ENCODE measurements at places on chromosomes 12 and 14.

GRCh38 chr12:3117144-3117581 is 40.0 kb downstream of the TSPAN9 start:
- no peak for DNase-seq

GRCh38 chr14:49212721-49213120 is 373.5 kb downstream of the RPS29 start:
- no peak for DNase-seq

DNA sequence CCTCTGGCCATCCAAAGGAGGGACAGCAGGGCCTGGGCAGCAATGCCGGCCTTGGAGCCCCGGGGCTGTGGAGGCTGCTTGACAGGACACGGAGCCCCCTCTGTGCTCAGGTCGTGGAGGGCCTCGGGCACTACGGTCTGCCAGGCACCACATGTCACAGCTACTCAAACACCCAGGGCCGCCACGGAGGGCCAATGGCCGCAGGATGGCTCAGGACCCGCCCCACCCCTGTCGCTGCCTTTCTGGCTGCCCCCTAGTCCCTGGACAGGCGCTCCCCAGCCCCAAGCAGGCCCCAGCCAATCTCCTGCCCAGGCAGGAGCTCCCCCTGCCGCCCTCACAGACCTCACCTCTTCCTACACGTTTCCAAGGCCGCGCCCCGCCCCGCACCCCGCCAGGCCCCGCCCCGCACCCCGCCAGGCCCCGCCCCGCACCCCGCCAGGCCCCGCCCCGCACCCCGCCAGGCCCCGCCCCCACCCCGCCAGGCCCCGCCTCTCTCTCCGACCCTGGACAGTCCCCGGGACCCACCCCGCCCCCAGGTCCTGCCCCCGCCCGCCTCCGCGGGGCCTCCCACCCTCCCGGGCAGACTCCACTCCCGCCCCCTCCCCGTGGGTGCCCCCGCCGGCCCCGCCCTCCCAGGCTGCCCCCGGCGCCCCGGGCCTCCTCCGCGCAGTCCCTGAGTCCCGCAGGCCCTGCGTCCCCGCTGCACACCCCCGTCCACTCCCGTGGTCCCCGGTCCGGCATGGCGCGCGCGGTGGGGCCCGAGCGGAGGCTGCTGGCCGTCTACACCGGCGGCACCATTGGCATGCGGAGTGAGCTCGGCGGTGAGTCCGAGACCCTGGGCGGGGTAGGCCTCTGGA is at the start of gene ASPG:
ASPG (plus strand) TSS at position 669 of the 857 bp plus-strand sequence; CDS start at position 740, 71 bp downstream.
- DNase-seq = no peak

DNA sequence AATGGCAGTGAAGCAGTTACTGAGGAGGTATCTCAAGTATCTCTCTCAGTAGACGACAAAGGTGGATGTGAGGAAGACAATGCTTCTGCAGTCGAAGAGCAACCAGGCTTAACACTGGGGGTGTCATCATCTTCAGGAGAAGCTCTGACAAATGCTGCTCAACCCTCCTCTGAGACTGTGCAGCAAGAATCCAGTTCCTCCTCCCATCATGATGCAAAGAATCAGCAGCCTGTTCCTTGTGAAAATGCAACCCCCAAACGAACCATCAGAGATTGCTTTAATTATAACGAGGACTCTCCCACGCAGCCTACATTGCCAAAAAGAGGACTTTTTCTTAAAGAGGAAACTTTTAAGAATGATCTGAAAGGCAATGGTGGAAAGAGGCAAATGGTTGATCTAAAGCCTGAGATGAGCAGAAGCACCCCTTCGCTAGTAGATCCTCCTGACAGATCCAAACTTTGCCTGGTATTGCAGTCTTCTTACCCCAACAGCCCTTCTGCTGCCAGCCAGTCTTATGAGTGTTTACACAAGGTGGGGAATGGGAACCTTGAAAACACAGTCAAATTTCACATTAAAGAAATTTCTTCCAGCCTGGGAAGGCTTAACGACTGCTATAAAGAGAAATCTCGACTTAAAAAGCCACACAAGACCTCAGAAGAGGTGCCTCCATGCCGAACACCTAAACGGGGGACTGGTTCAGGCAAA is 216.6 kb downstream of the AKAP6 start:
- no peak for DNase-seq

DNA sequence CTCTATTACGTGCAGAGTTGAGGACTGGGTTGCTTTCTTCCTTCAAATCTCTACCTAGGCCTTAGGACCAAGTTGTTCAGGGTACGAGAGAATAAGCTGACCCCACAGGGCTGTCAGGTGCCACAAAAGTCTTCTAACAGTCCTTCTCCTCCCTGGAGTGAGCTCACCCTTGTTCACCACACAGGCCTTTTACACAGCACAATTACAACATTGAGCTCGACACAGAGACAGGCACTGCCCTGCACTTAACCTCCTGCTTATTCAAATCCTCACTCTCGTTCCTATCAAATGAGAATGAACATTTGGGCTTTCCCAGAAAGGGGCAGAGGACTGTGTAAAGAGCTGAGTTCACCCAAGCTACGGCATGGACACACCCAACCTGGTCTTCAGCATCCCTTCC is 2.4 kb downstream of the GALNT6 start:
- no peak for DNase-seq

DNA sequence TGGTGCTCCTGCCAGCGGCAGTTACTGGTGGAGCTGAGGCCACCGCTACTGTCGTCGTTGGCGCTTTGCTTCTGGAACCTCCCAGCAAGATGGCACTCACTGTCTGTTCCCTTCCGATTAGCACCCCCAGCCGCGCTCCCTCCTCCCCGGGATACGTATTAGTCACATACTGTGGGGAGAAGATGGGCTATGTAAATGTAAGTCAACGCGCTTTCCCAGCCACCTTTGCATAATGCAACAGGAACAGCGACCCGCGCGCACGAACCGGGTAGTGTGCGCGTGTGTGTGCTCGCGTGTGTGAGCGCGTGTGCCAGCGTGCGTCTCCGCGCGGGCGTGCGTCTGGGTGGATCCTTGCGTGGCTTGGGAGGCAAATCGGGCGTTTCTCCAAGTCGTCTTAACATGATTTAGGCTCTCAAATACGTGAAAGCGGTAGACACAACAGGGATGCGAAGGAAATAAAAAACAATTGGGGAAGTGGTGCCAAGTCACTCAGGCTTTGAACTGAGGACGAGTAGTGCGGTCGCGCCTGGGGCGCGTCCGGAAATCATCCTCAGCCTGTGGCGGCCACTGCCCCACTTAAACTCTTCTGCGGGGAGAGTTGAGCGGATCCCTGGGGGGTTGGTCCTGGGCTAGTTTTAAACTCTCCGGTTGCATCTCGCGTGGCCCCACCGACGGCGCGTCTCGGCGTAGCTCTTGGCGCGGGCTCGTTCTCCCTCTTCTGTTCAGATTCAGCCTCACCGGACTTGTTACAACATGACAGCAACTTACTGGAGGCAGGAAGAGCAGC is 1.8 kb downstream of the FLRT2 start:
- DNase-seq = no peak

GRCh38 chr14:93332397-93332852 is 411 bp downstream of the BTBD7 start:
- DNase-seq = no peak

DNA sequence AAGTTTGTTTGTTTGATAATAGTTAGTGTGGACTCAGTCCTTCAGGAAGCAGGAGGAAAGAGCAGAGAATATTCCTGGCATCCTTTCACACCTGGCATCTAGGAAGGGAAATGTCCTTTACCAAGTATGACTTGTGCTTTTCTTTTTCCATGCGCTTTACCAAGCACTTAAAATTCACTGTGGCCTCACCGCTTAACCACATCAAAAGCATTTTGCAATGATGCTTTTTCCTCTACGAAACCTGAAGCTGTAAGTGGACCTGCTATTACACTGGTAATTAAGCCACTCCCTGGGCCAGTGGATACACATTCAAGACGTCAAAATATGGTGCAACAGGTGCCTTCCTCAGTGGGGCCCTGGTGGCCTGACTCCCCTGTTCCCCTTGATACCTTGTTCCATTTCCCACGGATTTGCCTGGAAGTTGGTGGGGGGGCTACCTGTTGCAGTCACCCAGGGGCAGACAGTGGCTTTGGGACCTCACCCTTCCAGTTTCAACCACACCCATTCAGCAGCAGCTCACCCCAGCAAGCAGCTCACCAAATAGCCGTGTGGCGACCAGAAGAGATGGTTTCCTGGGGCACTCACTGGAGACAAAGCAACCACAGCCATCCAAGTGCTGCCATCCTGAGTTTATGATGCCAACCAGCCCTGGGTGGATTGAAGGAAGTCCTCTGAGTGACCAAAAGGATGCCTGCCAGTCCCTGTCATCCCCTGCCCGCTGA is 14.2 kb upstream of the FZD10 start:
- DNase-seq = no peak

- DNase-seq = no peak
These were observed 1.1 kb downstream of the KITLG start for GRCh38 chr12:88579161-88579517.

DNA sequence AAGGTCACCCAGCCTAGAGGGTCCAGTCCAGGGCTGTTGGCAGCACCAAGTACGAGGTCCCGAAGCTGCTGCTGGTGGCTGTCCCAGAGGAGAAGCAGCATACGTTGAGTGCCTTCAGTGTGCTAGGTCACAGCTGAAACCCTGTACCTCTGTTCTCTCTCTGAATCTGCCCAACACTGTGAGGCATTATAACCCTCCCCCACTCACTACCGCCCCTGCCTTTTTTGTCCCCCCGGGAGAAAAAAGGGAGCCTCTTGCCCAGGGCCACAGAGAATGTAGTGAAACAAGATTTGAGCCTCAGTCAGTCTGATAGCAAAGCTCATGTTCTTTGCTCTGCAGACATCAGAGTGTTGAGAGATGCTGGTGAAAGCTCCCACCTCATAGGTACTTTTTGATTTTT is 53.4 kb downstream of the PPP2R5C start:
- DNase-seq = no peak

GRCh38 chr12:125841332-125841731 is 776.1 kb downstream of the AACS start:
- DNase-seq = no peak

GRCh38 chr12:47164724-47165439 is 85.1 kb upstream of the AMIGO2 start:
- DNase-seq = no peak

DNA sequence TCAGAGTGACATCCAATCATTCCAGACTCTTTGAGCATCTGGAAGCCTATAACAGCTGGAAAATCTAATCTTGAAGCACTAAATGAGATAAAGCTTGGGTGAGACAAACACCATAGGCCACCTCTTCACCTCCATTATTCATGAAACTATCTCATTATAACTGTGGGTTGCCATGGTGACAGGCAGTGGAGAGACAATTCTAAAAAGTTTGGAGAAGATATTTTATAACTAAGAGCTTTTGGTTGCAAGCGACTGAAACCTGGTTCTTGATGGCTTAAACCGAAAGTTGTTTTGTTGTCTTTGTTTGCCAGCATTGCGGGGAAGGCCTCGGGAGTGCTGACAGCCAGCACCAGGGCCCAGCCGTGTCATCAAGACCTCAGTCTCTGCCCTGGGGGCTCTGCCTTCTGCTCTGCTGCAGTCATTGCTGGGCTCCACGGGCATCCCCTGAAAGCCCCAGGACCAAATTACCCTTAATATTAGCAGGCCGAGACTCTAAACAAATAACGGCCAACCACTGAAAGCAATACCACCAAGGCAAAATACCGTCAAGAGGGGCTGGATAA is 353.6 kb upstream of the SFSWAP start:
- DNase-seq = no peak

- DNase-seq = no peak
These were observed 36.4 kb upstream of the GXYLT1 start for GRCh38 chr12:42180990-42181596.

GRCh38 chr14:97713023-97713422 is 915.8 kb downstream of the VRK1 start:
- no peak for DNase-seq

DNA sequence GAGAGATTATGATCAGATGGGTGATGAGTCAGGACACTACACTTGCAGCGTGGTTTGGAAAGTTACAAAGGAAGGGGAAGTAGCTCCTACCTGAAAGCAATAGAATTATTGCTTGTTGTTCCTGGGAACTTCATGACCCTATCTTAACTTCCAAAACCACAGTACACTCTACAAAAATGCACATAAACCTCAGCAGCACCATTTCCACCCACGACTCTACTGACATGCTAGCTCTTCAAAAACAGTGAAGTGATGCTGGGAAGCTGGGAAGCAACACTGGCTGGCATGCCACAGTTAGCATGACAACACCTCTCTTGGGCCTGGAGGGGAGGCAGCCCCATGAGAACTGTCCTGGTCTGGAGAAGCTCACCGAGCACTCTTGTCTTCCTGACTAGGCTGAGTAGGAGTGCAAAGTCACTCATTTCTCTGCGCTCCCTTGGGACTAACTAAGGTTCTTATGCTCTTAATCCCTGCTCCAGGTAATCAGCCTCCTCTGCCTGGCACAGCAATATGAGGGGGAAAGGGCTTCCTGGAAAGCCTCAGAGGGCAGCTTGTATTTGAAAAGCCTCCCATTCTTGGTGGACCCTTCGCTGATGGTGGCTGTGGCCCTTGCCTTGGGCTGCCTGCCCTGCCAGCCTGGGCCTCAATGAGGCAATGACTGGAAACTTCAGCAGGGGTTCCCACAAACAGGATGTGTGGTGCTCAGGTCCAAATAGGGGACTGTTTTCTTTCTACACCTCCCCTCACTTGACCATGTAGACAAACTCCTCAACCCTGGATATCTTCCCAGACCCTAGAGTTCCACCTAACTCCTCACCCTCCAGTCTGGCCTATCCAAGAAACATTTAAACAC is 1.2 kb downstream of the KRT3 start:
- DNase-seq = no peak

DNA sequence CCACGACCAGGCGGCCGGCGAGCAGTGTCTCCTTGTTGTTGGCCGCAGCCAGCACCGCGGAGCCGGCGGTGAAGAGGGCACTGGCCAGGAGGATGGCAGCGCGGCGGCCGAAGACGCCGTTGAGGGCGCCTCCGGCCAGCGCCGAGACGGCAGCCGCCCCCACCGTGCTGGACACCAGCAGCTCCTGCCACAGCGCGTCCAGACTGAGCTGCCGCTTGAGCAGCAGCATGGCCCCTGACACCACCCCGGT is 691 bp downstream of the SLC2A13 start:
- no peak for DNase-seq

DNA sequence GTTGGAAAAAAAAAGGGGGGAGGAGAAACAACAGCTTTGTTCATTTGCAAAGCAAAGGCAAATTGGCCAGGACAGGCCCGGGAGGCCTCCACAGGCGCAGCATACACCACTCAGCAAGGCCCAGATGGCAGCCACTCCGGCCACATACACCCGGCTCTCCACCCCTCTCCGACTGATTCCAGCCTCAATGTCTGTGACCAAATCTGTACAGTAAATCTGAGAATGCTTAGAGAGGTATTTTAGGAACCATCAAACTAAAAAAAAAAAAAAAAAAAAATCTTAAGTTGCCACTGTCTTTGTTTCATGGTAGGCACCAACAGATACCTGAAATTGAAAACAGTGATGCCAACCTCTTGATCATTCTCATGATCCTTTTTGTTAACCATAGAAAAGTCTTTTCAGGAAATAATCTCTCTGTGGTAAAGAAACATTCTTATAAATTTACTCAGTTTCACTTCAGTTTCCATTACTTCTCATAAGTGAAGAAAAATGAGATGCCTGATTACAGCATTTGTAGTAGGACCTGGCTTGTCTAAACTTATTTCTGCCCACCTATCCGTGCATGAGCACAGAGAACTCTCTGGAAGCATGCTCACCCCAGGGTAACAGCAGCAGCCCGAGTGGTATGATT is 20.2 kb downstream of the VPS37B start:
- no peak for DNase-seq

GRCh38 chr14:61395115-61395725 is 73.8 kb downstream of the PRKCH start:
- DNase-seq = no peak

- no peak for DNase-seq
These were observed 119.5 kb downstream of the PAH start for GRCh38 chr12:102797528-102797927.

GRCh38 chr12:10855807-10856206 is 6.5 kb upstream of the PRR4 start:
- no peak for DNase-seq

Measured in stimulated activated CD4-positive, alpha-beta T cell treated with anti-CD3 and anti-CD28 coated beads, TNF-alpha, amount 100 ng/mL, for 1 hour (primary cell).